Bone marrow (tissue), 2 donors: ENCODE measurements at places on chromosomes 7 and 10.

DNA sequence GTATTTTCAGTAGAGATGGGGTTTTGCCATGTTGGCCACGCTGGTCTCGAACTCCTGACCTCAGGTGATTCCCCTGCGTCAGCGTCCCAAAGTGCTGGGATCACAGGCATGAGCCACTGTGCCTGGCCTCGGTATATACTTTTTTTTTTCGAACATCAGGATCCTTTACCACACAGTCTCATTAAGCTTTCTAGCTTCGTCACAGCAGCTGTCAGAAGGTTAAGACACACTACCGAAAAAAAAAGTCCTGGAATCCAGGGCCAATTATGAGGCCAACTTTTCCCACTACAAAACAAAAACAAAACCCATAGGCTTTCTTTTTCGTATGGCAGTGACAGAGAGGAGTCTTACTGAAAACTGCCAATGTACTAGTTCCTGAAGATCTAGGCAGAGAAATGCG, 30.7 kb downstream of the ZC3HC1 start:
- no peak for DNase-seq

DNA sequence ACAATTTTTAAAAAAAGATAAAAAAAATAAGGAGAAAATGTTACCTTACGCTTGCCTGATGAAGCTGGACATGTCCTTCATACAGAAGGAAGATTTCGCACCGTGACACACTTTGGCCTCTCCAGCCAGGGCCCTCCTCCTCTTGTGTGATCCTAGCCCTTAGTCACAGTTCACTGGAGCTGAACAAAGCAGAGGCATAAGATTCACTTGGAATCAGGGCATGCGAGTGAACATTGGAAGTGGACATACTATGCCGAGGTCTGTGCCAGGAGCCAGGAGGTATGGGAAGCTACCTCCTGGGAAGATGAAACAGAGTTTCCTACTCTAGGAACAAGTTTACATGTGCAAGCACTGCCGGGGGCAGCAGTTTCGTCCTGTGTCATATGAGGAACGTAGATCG, 91.5 kb downstream of the XPNPEP1 start:
- DNase-seq = no peak

- DNase-seq = no peak
These were observed 19.1 kb downstream of the CDC14C start for GRCh38 chr7:48943279-48943990.

DNA sequence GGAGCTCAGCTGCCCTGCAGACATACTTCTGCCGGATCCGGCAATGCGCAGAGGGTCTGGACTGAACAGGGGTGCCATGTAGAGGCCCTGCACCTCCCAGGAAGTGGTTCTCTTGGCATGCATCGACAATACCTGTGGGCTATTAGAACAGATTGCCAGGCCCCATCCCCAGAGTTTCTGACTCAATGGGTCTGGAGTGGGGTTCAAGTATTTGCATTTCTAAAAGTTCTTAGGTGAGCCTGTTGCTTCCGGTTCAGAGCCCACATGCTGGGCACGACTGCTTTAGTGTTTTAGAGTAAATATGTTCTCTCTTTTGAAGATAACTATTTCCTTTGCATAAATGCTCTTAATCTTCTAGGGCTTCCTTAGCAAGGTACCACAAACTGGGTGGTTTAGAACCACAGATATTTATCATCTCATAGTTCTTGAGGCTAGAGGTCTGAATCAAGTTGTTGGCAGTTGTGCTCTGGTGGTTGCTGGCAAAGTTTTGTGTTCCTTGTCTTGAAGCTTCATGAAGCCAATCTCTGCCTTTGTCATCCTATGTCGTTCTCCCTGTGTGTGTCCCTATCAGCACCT, 435.5 kb downstream of the TCERG1L start:
- DNase-seq = no peak

GRCh38 chr10:37687581-37687980, 169.8 kb downstream of the ZNF248 start:
- no peak for DNase-seq

- no peak for DNase-seq
These were observed 202.4 kb upstream of the NEBL start for GRCh38 chr10:21099291-21100062.

DNA sequence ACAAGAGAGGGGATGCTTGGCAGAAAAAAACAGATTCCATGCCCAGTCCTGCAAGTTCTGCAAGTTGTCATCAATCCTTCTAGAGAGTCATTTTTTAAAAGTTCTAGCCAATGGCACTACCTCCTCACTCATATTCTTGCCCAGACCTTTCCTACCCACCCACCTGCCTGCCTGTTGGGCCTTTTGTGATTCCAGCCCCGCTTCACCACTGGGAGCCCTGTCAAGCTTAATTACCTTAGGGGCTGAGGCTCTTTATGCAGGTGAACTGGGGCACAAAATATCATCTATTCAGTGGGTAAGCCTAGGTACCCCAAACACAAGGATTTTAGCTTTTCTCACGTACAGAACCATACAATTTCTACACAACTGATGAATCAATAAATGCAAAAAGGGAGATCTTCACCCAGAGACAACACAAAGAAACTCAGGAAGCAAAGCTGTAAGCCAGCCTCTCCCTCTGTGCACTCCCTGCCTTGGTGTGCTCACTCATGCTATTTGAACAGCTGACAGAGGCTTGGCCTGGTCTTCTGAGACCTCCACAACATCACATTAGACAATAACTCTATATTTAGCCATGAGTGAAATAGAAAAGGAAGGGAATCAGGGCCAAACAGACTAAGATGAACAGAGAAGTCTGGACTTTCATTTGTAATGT, 222.6 kb downstream of the HTR7 start:
- DNase-seq = no peak
